CD4-positive, alpha-beta T cell treated with Interleukin-4 for 4 hours (primary cell): ENCODE measurements at places on chromosomes 6 and 20.

DNA sequence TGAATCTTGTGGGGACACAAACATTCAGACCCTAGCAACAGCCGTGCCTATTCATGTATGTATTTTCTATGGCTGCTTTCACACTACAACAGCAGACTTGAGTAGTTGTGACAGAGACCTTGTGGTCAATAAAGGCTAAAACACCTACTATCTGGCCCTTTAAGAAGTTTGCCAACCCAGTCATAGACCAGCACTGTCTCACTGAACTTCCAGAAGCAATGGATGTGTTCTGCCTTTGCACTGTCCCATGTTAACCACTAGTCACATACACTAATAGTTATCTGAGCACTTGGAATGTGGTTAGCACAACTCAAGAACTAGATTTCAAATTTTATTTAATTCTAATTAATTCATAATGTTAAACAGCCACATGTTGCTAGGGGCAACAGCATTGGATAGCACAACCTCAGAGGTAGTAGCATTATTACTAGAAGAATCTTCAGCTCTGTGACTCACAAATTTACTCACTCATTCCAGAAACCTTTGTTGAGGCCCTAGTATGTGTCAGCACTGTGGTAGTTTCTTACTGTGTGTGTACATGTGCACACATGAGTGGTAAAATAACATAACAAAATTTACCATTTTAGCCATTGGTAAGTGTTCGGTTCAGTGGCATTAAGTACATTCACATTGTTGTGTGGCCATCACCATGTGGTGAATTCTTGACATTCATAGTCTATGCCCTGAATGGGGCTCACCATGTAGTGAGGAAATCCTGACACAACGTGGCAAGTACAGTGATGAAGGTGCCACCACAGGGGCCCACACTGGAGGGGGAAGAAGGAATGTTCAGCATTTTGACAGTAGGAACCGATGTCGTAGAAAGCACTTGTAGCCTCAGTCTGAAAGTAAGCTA, 107.3 kb downstream of the CEP57L1 start:
- DNase-seq, result no peak

DNA sequence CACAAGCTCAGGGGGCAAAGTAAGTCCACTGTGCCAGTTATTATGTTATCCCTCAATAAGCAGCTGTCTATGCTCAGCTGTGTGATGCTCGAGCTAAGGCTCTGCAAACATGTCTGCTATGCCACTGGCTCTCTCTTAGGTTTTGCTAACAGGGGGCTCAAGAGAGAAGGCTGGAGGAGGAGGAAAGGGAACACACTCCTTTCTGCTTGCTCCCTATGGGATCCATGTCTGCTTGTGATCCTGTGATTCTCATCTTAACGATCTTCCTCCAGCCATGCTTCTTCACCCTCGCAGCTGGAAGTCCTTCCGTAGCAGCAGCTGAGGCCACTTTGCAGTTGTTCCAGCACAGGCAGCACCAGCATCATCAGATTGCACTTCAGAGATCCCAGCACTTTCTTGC, 37.0 kb upstream of the IGF2R start:
- no peak for DNase-seq

DNA sequence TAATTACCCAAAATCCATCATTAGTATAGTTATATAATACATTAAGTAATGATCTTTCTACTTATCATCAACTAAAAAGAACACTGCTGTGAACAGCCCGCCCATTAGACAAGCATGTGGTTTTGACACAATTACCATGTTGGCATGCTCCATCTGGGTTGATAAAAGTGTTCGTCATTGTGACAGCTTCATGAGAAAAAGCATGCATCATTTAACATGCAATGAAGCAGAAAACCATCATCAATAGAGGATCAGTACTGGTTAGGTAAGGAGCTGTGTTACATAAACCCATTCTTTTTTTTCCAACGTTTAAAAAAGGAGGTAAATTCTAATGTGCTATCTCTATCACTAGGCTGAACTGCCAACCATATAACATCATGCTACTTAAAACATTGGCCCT, 101.9 kb downstream of the EPB41L2 start:
- DNase-seq, result no peak

DNA sequence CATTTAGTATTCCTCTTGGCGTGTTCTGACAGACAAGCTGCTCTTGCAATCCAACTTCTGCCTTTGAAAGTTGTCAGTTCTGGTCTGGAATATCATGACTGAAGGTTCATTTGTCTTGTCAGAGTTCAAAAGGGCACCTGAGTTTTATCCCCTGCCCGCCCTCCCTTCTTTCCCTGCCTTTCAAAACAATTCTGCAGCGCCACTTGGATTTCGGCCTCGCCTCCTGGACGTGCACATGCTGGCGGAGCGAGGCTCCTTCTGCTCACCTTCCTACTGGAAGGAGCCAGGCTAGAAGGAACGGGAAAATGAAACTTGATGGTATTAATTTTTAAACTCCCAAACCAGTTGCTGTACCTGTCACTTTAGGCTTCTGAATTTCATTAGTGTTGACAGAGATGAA, 55.7 kb upstream of the HDGFL1 start:
- DNase-seq, result no peak

DNA sequence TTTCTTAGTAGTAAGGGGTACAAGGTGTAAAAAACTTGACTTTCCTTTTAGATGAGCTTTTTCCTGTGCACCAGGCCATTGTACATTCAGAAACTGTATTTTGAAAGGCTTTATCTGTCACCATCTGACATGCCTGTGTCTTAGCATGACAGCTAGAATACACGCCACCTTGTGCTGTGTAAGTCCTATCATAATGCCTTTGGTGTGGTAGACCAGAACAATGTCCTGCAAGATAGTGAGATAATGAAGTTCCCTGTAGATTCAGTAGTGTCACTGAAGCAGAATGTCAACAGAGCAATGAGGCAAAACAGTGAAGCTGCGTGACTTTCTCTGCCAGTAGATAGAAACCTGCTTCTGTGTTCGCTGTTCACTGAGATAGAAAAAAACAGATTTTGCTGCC, 105.8 kb downstream of the JAG1 start:
- peak; percentile 13 for DNase-seq
